ENCODE measurements at places on chromosomes 3 and 15.

DNA sequence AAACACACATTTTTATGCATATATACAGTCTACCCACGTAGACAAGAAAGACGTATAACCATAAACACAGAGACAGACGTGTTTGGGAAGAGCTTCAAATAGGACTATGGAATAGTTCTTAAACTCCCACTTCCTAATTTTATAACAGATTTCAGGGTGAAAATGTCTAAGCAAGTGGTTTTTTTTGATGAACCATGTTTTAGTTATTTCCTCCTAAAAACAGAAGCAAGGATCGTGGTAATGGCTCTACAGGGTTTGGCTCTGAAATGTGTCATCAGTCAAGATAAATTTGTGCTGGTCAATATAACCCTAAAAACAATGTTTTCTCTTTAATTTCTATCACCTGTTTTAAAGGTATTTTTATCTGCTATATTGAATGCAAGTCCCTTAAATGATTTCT lies 58.2 kb downstream of the FMN1 start:
- DNase-seq = no peak

DNA sequence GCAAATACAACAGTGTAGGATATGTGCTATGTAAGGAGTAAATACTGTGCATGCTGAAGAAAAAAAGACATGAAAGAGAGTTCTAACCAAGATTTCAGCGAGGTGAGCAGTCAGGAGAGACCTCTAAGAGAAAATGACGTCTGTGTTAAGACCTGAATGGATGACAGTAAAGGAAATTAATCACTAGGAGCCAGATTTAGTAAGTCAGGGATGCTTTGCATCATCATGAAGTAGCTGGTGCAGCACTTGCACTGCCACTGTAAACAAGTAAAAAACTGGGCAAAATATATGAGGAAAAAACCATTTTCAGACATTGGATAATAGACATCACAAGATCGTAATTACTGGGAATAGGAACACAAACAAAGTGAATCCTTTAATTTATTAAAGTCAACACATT lies 32.6 kb downstream of the RTP4 start:
- no peak for DNase-seq

DNA sequence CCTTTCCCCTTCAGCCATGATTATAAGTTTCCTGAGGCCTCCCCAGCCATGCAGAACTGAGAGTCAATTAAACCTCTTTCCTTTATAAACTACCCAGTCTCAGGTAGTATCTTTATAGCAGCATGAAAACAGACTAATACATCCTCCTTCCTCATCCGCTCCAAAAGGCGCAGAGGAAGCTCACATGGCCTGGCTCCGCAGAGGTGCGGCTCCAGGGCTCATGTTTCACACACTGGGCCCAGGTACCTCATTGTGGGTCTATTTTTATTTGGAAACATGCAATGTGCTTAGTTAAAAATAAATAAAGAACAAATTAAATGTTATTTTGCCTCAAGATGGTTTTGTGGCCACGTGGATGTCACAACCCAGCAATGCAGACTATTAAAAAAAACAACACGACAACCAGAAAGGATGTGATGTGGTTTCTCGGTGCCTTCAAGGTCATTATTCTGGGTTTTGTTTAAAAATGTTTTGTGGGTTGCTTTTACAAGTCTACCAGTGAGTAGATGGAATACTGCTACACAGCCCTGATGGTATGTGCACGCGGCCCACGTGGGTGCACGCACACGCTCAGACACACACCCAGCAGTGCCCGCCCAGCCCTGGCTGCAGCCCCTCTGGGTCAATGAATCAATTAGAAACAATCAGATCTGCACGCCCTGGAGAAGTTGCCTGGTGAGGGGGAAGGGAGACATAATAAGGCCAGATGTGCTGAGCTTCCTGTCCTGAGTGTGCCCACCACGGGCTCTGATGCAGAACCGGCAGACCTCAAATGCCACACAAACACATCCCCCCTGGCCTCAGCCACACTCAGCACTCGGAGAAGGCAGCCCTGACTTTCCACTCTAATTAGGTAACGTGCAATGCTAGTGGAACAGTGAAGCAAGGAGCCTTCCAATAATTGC lies 140.1 kb downstream of the ADAMTS17 start:
- DNase-seq = no peak

DNA sequence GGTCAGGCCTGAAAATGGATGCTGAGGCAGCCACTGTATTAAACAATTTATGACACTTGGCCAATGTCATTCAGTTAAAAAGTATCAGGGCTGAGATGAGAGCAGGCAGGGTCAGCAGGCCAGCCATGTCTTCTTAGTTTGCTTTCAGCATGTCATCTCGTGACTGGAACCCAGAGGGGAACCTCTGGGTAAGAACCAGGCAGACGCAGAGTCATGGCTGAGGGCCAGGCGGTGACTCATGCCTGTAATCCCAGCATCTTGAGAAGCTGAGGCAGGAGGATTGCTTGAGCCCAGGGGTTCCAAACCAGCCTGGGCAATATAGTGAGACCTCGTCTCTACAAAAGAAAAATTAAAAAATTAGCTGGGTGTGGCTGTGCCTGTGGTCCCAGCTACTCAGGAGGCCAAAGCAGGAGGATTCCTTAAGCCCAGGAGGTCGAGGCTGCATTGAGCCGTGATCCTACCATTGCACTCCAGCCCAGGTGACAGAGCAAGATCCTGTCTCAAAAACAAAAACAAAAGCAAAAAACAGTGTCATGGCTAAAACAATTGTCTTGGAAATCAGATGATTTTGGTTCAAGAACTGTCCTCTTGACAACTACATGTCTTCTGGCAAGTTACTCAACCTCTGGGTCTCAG lies 11.7 kb downstream of the BCL2L10 start:
- no peak for DNase-seq

GRCh38 chr3:157318639-157319288 lies 117.9 kb upstream of the PTX3 start:
- DNase-seq = no peak

DNA sequence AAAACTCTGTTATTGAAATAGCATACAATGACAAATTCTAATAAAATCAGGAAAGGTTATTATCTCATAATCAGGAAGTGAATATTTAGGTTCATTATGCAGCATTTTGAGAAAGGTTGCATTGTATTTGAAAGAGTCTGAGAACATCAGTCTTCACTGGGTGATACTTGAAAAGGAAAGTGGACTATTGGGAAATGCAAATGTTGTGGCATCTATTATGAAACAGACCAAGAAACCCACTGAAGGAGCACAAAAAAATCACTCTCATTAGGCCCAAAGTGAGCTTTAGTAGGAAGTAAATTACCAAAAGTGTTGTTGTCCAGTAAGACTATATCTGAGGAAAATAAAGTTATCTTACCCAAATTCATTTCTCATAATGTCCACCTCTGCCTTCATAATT lies 90.8 kb downstream of the ZPLD1 start:
- no peak for DNase-seq

DNA sequence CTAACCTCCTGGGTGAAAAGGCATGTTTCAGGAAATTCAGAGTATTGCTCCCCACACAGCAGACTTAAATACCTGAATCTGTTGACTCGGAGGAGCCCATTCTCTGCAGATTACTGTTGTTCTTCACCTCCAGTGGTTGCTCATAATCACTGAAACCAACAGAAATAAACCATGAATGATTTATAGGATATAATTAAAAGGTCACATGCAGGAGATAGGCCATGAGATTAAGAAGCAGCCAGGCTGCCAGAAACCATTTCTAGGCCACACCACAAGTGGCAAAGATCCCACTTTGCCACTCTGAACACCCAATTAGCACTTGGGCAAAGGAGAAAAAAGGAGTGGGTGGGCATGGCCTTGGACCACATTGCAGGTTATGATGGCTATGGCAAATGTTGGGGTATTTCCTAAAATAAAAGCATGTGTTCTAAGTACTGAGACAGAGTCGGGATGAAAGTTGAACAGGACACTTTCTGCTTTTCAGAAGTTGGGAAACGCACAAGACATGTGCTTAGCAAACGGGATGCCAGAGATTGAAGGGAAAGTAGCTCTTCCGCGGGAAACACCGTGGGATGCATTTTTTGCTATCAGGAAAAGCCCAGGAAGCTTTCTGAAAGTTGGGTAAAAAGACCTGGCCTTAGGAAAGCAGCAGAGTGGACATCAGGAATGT lies 1.5 kb downstream of the CDC25A start:
- DNase-seq = no peak

DNA sequence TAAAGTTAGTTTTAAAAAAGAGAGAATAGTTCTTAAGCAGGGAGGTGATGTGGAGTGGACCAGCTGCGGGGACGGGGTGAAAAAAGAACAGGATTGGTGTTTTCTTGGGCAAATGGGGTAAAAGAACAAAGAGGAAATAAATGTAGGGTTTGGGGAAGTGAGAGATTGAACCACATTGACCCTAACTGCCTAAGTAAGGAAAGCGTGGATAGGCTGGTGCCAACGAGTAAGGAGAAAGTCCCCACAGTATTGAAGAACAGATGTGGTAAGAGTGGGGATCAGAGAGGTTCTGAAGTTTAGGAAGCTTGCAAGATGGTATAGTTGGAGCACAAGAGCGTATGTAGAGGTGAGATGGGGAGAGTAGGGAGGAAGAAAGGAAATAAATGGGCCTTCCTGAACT lies 17.0 kb downstream of the IREB2 start:
- no peak for DNase-seq

DNA sequence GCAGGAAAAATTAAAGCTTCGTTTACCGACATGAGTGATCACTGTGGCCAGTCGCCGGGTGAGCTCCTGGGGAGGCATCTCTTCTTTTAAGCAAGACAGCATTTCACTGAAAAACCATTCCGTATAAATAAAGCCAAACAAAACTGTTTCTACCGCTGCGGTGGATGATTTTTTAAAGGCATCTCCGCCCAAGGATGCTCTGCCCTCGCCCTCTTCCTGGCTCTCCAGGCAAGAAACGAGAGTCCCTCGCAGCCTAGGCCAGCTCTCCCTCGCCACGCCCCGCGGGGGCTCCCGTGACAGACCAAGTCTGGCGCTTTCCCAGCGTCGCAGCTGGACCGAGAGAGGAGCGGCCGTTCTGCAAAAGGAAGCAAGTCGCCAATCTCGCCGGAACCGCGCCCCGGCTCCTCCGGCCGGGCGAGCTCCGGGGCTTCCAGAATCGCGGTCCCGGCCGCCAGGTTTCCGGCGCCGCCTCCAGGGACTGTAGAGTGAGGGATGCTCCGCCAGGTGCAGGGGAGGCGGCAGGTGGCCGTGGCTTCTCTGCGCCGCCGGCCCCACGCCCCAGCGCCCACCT lies 458 bp downstream of the MCF2L2 start:
- DNase-seq = peak; percentile 13

DNA sequence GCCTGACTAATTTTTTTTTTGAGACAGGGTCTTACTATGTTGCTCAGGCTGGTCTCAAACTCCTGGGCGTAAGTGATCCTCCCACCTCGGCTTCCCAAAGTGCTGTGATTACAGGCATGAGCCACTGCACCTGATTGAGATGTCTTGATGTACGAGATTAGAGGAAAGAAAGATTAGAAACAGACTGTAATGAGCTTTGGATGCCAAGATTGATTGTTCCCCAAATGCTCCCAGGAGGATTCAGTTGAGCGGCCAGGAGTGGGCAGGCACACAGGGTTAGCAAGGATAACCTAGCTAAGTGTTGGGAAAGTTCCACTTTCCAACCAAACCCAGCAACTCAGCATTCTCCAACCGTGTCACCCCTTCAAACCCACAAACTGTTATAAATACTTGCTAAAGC lies 63.7 kb downstream of the SRGAP3 start:
- no peak for DNase-seq

DNA sequence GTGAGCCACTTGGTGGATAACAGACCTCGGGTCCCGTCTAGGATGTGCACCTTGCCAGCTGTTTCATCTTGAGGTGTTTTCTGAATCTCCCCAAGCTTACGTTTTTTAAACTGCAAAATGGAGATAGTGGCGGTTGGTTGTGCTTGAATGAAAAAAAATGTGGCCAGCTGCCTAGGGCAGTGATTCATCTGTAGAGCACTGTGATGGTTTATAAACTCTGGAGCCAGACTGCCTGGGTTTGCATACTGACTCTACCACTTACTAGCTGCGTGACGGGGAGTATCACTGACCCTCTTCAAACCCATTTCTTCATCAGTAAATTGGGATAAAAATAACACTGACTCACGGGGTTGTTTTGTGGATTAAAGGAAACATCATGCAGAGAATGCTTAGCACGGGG lies 159.1 kb downstream of the CHL1 start:
- no peak for DNase-seq

- no peak for DNase-seq
Measured at GRCh38 chr3:184571750-184572377, 10.3 kb downstream of the EPHB3 start.

DNA sequence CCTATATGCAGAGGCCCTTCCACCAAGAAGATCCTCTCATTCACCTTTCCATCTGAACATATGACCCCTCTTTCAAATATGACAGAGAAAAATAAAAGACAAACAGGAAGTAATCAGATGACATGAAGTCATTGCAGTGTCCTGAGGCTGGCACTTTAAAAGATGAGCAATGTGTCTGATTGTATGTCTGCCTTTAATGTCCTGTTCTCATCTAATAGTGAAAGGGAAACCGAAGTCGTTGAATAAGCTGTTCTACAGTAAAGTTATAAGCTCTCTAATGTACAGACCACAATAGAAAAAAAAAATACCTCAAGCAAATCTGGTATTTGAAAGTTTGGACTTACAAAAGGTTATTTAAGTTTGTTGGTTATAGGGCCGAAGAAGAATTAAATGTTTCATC lies 243.0 kb downstream of the CLSTN2 start:
- DNase-seq = no peak

DNA sequence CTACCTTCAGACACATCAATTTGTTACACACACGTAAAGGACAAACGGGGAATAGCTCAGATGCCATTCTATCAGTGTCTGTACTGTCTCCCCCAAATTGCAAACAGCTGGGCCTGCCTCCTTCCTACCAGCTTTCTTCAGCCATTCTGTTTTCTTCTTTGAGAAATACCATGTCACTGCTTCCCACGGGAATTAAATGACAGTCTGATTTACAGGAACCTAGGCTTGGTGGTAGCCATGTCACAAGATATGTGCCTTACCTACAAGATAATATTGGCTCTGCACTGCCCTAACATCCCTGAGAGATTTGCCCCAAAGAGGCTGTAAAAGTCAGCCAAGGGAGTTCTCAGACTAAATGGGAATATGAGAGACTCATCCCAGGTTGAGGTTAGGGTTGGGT lies 308.3 kb downstream of the LRTM1 start:
- DNase-seq = no peak

- DNase-seq = no peak
Measured at GRCh38 chr3:162072656-162073164, 576.1 kb downstream of the OTOL1 start.

DNA sequence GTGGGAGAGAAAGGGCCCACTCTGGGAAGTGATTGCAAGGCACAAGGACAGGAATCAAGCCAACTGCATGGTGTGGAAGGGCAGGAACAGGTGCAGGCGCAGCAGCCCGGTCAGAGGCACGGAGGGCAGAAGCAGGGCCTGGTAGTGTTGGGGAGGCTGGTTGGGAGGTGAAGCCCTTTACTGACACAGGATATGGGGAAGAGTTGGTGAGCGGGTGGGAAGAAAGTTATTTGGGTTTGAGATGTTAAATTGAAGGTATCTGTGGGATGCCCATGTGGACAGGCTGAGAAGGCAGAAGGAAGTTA lies 83.6 kb upstream of the ABHD2 start:
- no peak for DNase-seq

GRCh38 chr15:70375006-70375431 lies 277.3 kb upstream of the TLE3 start:
- no peak for DNase-seq

GRCh38 chr3:164451072-164451910 lies 627.0 kb downstream of the SI start:
- no peak for DNase-seq

GRCh38 chr3:35505181-35505580 lies 134.1 kb upstream of the ARPP21 start:
- no peak for DNase-seq

GRCh38 chr15:64560998-64561397 lies 100.6 kb downstream of the ZNF609 start:
- DNase-seq = no peak
